ENCODE measurements at places on chromosomes 5 and 9.

GRCh38 chr5:34043099-34043876, at the start of gene C1QTNF3:
Gene C1QTNF3 (minus strand): TSS chr5:34043213. CDS start chr5:34043125, 88 bp downstream.
- DNase-seq, result no peak

GRCh38 chr9:92247296-92247695, 46.2 kb downstream of the IARS1 start:
- DNase-seq, result no peak

GRCh38 chr9:38527503-38527902, 92.9 kb downstream of the ANKRD18A start:
- no peak for DNase-seq

DNA sequence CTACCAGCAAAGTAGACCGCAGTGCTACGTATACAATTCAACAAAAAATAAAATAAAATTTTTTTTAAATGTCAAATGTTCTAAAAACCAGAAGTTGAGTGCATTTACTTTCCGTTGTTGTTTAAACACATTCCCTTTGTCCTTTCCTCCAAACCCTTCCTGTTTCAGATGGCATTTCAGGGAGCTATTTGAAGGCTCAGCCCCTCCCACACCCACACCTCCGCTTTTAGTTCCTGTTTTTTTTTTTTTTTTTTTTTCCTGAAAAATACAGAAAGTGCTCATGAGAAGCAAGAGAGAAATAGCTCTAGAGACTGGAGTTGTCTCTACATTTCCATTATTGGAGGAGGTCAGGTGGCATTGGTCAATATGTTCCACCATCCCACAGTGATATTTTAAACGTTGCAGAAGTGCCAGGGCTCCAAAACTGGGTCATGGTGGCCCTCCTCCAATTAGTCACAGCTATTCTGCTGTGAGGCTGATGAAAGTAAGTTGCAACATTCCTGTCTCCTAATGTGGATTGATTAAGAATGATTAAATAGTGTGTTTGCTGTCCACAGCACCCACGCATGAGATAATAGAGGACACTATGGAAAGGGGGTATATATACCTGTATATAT, 106.9 kb downstream of the GABRG2 start:
- DNase-seq, result no peak

- DNase-seq, result no peak
These were observed 1.6 kb downstream of the SPACA9 start for GRCh38 chr9:132880324-132880661.

GRCh38 chr5:173855162-173855994, 32.8 kb upstream of the CPEB4 start:
- DNase-seq, result no peak

DNA sequence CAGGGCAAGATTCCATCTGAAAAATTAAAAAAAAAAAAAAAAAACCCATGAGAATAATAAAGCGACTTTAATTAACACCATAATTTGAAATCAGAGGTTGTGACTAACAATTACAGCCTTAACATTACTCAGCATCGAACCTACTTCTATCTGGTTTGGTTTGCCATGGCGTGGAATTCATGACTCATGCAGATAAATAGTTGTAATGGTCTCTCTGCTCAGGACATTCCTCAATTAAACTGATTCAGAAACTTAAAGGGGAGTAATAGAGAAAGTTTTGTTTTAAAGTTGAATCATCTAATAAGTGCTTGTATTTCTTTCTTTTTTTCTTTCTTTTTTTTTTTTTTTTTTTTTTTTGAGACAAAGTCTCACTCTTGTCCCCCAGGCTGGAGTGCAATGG, 135.5 kb downstream of the SPATA31D1 start:
- no peak for DNase-seq

GRCh38 chr5:120507800-120508463, 43.8 kb downstream of the PRR16 start:
- DNase-seq, result no peak

- no peak for DNase-seq
These were observed 39.0 kb downstream of the ERGIC1 start for GRCh38 chr5:172872997-172873491.

GRCh38 chr5:56328753-56329560, 95.8 kb upstream of the ANKRD55 start:
- DNase-seq, result no peak

- DNase-seq, result no peak
These were observed 138.3 kb downstream of the CDK5RAP2 start for GRCh38 chr9:120441426-120442307.

GRCh38 chr5:6819521-6819920, 106.3 kb downstream of the TENT4A start:
- no peak for DNase-seq

DNA sequence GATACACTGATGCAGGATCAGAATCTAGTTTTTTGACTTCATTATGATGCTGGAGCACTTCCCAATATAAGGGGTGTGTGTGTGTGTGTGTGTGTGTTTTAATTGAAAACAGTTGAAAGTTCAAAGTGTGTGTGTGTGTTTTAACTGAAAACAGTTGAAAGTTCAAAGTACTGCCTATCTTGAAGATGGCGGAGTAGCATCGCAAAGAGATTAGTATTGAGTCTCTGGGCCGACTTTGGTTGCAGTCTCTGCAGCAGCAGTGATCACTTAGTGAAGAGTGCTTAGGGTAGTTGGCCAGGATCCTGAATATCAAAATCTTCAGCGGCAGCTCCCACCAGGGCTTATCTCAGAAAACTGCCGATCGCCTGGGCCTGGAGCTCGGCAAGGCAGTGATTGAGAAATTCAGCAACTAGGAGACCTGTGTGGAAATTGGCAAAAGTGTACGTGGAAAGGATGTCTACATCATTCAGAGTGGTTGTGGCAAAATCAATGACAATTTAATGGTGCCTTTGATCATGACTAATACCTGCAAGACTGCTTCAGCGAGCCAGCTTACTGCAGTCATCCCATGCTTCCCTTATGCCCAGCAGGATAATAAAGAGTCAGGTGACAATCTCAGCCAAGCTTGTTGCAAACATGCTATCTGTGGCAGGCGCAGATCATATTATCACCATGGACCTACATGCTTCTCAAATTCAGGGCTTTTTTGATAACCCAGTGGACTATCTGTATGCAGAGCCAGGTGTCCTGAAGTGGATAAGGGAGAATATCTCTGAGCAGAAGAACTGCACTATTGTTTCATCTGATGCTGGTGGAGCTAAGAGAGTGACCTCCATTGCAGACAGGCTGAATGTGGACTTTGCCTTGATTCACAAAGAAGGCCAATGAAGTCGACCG, 7.3 kb upstream of the SCAI start:
- no peak for DNase-seq

DNA sequence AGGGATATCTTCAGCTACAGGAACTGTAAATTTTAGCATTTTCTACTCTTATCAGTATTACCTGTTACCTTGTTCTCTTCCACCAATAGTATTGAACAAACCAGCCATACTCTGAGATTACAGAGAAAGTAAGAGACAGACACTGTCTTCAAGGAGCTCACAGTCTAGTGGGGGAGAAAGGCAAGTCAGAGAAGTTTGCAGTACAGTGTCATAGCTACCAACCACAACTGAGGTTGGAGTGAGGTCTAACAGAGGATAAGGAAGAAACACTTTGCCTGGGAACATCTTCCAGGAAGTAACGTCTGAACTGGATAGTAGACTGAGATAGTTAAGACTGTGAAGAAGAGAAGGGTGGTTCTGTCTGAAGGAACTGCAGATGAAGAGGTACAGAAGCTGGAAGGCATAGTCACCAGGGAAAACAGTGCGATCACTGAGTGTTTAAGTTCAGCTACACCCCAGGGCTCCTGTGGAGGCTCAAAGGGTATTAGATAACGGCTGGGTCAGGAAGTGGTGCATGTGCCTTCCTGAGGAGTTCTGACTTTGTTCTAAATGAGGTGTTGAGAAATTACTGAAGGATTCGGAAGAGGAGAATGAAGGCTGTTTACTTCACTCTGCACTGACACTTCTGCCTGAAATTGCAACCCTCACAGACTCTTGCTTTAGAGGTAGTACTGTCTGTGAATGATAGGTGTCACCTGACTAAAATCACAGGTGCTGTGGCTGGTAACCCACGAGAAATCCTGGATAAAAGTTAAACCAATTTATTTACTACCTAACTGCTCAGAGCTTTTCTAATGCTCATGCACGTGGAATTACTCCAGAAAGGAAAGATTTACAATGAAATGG, 841.6 kb downstream of the MAT2B start:
- DNase-seq, result no peak

DNA sequence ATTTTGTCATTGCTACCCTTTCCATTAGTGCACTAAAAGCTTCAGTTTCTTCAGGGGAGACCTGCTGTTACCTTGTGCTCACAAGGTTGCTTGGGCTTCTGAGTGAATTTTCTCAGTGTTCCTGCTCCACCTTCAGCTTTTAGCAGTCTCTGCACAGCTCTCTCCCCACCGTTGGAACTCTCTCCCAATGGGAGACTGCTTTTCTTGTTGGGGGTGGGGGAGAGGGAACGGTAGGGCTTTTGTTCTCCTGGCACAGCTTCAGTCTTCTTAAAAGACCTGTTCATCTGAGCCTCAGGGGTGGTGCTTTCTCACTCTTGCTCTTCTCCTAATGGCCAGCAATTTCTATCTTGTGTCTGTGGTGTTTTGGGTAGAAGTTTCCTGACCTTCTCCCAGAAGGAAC, 915.7 kb downstream of the EFNA5 start:
- no peak for DNase-seq

- no peak for DNase-seq
These were observed 38.4 kb downstream of the EXOC3 start for GRCh38 chr5:481347-481746.

DNA sequence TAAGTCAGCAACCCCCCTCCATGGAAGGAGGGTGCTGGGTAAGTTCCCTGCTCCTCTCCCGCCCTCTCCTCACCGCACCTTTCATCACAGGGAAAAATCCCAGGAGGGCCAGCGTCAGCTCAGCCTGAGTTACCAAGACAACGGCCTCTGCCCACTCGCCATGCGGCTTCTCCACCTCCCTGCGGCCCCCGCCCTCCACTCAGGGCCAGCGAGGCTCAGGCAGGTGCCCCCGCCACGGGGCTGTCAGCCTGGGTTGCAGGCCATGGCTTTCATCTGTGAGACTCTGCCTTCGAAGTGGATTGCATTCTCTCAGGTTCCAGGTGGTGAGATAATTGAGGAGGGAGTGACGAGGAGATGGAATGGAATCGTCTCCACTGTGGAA, 27.2 kb upstream of the LAMC3 start:
- no peak for DNase-seq

DNA sequence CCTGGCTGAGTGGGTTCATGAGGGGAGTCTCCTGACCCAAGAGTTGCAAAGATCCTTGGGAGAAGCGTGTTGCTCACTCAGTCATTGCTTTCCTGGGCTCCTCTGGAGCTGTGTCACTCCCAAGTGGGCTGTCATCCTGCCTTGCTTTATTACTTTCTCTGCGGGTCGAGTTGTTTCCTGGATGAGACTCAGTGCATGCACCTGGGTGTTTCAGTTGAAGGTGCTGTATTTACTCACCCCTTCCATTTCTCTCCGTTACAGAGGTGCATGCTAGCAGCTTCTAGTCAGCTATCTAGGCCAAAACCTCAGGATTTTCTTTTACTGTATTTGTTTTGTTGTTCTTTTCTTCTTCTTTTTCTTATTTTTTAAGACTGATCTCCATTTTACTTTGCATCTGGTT, 785.5 kb upstream of the EDIL3 start:
- DNase-seq, result no peak

DNA sequence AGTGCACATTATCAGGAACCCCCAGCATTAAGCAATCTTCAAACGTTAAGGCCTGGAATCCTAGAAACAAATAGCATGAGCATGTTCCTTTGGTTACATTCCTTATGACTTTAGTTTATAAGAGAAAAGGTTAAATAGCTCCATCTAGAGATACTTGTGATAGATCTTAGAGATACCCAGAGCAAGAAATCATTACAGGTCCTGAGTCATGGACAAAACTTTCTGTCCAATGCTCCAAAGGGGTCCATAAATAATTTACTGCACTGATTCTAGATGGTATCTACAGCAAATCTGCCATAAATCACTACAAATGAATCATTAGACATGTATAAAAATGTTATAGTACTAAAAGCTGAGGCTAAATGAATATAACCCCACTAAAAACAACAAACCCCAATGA, 139.6 kb downstream of the HTR1A start:
- DNase-seq, result no peak

- peak; percentile 41 for DNase-seq
These were observed 893 bp upstream of the SH2D3C start for GRCh38 chr9:127779136-127779981.

DNA sequence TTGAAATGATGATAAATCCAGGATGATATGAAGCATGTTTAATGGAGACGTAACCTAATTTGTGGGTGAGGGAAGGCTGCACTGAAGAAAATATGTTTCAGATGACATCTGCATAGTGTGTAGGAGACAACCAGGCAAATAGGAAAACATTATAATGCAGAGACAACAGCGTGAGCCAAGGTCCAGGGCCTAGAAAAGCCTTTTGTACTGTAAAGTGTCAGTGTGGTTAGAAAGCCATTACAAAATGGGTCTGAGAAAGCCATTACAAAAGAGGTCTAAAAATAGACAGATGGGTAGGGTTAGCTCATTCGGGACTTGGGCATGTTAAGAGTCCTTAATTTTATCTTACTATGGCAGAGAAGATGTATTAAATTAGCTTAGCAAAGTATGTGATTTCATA, 14.9 kb upstream of the GABRG2 start:
- DNase-seq, result no peak

DNA sequence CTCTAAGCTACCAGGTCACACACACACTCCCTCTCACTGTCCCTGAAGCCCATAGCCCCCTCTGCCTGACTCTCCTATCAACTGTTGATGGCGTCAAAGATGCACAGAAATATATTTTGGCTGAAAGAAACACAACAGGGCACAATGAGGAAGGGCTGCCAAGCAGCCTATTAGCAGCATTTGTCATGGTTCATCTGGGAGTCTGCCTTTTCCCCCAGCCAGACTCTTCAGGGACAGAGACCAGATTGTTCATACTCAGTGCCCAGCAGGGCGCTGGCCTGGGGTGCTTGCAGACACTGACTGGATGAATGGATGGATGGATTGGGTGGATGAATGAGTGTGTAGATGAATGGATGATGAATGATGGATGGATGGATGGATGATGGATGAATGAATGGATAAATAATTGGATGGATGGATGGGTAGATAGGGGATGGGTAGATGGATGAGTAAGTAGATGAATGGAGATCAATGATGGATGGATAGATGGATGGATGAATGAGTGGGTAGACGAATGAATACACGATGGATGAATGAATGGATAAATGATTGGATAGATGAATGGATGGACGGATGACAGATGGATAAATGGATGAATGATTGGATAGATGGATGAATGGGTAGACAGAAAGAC, 90.5 kb downstream of the ADAMTS2 start:
- DNase-seq, result no peak

- no peak for DNase-seq
These were observed 457.6 kb downstream of the PLK2 start for GRCh38 chr5:58002323-58002722.

DNA sequence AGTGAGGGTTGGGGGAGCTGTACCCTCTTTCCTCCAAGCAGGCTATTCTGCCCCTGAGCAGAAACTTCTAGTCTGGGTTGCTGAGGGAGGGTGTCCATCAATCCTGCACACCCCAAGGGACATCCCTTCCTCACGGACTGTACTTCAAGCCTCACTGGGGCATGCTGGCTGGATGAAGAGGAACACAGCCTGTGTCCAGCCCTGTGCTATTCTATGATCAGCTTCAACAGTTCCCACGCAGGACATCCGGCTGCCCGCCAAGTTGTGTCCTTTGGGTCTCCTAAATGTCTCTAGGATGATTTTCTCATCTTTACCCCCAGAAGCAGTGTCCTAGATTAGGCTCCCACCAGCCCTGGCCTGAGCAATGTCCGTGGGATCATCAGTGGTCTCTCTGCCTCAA, 68.1 kb downstream of the CRB2 start:
- DNase-seq, result no peak

GRCh38 chr5:38527475-38527874, 29.0 kb downstream of the LIFR start:
- DNase-seq, result no peak
